ENCODE measurements at places on chromosomes 1 and 21.

- DNase-seq, result no peak
Measured at GRCh38 chr1:212232090-212232489, 53.1 kb upstream of the PPP2R5A start.

- no peak for DNase-seq
Measured at GRCh38 chr1:11850156-11850555, 2.6 kb upstream of the NPPA start.

DNA sequence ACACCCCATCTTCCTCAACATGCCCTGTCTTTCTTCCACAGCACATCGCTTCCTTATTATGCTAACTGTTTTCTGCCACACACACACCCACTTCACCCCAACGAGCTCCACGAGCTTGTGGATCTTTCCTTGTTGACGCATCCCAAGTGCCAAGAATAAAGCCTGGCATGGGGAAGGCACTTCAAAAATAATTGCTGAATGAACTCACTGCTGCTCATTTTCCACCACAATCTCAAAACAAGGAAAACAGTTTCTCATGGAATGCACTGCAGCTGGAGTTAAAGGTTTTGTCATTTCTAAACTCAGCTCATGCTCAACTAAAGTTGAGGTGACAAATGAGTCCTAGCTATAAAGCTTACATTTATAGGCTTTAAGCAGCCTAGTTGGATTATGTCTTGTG is 86.0 kb downstream of the TIAM1 start:
- DNase-seq, result no peak

DNA sequence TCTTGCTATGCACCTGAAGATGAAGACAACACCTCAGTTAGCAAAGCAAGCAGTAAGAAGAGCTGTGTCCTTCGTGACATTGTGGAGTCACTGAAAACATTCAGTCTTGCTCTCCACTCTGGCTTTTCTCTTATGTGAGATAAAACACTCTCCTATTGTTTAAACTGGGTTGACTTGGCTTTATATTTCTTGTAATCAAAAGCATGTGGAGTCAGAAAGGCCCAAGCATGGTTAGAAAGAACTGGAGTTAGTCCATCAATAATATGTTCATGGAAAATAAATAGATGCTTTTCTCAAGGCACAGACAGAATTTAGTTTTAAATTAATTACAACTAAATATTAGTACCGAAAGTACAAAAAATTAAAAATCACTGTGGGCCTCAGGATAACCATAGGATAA is 61.7 kb downstream of the UBE2U start:
- no peak for DNase-seq

- no peak for DNase-seq
Measured at GRCh38 chr1:17950728-17951127, 156.9 kb upstream of the IGSF21 start.

GRCh38 chr1:235402457-235403200 is 35.4 kb downstream of the TBCE start:
- DNase-seq, result no peak

GRCh38 chr1:9303916-9304315 is 11.2 kb downstream of the SPSB1 start:
- no peak for DNase-seq

GRCh38 chr1:67748630-67749029 is 63.6 kb downstream of the GADD45A start:
- DNase-seq, result peak; percentile 81

GRCh38 chr1:186841599-186841998 is 12.8 kb downstream of the PLA2G4A start:
- no peak for DNase-seq

DNA sequence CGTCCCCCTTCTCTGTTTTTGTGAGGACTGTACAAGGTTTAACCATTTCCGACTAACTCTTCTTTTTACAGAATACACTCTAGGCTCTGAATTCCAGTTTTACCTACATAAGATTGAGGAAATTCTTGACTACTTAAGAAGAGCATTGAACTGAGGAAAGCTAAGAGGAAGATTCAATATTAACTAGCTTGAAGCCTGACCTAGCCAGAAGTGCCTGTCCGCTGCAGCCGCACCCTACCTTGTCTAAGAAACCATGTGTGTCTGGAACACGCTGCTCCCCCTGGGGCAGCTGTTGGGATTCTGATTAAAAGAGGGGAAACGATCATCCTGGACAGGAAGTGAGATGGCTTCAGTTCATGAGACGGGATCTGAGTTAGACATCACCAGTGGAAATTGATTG is 28.9 kb downstream of the CA6 start:
- no peak for DNase-seq

GRCh38 chr1:163570071-163570470 is 248.3 kb downstream of the NUF2 start:
- DNase-seq, result peak; percentile 43

DNA sequence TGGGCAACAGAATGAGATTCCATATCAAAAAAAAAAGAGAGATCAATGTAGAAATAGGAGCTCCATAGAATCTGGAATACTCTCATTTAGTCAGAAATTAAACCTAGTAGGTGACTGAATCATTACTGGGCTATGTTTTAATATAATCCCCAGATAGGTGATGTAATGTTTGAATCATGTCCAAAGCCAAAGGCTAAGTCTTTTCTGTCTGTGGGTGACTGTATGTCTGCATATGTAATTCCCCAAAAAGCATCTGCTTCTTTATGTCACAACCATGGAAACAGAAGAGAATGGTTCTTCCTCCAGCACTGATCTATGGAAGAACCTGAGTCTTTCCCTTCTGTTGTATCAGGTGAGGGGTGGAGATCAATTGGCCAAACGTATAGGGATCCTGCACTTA is 5.8 kb downstream of the LAMC2 start:
- peak; percentile 95 for DNase-seq

- peak; percentile 80 for DNase-seq
Measured at GRCh38 chr1:216600730-216601609, 122.3 kb downstream of the ESRRG start.

GRCh38 chr1:63704443-63704842 is 69.4 kb upstream of the ROR1 start:
- DNase-seq, result no peak

All from fibroblast of skin of abdomen (primary cell).